ENCODE measurements at places on chromosomes 2 and 18.

DNA sequence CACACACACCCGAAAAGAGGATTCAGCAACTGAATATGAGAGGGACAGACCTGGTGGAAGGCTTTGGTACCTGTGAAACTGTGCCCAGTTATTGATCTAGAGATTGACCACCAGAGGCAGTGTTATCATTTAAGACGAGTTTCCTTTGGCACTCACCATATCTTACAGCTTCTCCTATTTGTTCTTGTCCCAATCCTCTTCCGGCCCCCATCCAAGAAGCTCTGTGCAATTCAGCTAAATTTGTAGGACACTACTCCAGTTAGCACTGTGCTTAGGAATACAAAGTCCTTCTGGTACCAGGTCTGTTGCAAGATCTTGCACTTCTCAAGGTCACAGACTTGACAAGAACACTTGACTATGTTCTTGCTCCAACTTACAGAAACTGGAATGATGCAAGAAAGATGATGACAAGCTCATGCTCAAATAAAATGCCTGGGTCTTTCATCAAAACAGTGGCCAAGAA is 177.7 kb downstream of the TMEM247 start:
- no peak for DNase-seq

GRCh38 chr2:241136191-241136590 is 13.1 kb downstream of the PASK start:
- no peak for DNase-seq

- DNase-seq: no peak
Observed at GRCh38 chr18:57035590-57035989, 111.3 kb upstream of the BOD1L2 start.

- no peak for DNase-seq
Observed at GRCh38 chr2:182763311-182763912, 47.4 kb downstream of the DNAJC10 start.

GRCh38 chr2:229714736-229715541 is 584 bp upstream of the DNER start:
- peak; percentile 26 for DNase-seq

DNA sequence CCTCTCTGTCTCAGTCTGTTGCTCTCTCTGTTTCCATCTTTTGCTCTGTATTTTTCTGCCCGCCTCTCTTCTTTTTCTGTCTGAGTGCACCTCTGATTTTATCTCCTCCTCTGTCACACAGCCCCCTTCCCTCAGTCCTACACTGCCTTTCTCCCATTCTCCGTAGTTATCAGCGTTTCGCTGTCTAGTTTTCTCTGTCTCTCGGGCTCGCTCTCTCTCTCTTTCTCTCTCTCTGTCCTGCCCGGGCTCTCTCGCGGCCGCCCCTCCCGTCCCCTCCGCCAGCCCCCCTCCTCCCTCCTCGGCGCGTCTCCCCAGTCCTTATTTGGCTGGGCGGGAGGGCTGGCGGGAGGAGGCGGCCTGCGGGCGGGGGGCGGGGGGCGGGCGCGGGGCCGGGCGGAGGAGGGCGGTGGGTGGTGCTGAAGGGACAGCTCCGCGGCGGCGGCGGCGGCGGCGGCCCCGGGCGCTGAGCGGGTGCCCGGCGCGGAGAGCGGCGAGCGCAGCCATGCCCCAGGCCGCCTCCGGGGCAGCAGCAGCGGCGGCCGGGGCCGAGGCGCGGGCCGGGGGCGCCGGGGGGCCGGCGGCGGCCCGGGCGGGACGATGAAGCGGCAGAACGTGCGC is at the start of gene KCNK3:
Gene KCNK3 (plus strand): TSS at position 444 of the 618 bp plus-strand sequence. CDS start 154 bp downstream, at position 598.
- peak; percentile 27 for DNase-seq

DNA sequence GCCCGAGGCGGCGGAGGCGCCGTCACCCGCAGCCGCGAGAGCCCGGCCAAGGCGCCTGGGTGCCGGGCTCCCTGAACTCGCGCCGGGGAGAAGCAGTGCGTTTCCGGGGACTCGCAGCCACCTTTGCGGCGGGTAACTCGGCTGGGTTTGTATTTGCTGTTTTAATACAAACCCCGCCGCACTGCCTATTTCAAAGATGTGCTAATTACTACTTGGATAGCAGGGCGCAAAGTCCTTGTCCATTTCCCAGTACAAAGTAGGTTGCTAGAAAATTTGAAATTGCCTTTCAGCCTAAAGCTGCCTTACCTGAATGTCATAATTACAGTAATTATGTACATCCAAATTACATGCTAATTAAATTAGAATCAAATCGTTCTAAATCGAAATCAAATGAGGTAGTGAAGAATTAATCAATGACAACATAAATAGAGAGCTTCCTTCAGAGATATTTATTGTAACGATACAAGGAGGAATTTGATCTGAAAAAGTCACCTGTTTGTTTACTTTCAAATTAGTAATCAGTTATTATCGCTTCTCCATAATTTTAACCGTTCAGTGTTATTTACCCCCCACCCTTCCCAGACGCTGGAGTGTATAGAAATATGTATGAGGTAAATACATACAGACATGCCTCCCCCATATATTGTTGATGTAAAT is 8.1 kb downstream of the SP9 start:
- no peak for DNase-seq

DNA sequence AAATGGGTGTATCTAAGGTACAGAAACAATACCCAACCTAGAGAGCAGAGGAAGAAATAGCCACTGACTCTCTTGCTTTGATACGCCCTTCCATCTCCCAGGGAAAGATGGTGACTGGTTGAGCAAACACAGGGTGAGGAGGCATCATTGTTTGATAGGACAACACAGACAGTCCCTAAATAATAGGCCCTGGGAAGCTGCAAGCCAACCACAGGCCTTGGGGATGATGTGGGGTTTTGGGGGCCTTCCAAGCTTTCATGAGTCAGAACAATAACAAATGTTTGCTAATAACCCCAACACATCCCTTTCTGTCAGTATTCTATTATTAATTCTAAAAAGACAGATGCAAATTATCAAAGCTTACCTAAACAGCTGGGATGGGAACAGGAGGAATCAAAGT is 9.8 kb downstream of the LGALSL start:
- DNase-seq: no peak

GRCh38 chr18:66495844-66496243 is 108.0 kb downstream of the CDH19 start:
- DNase-seq: no peak

DNA sequence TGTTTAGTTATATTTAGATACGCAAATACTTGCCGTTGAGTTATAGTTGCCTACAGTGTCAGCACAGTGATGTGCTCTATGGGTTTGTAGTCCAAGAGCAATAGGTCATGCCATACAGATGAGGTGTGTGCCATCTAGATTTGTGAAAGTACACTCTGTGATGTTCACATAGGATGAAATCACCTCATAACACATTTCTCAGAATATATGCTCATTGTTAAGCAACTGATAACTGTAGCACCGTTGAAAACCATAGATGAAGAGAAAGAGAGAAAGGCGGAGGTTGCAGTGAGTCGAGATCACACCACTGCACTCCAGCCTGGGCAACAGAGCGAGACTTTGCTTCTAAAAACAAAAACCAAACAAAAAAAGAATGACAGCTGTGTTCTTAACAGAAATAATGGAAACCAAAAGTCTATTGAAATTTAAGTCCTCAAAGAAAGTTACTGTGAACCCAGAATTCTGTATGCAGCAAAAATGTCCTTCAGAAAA is 9.5 kb downstream of the DGKD start:
- DNase-seq: no peak

DNA sequence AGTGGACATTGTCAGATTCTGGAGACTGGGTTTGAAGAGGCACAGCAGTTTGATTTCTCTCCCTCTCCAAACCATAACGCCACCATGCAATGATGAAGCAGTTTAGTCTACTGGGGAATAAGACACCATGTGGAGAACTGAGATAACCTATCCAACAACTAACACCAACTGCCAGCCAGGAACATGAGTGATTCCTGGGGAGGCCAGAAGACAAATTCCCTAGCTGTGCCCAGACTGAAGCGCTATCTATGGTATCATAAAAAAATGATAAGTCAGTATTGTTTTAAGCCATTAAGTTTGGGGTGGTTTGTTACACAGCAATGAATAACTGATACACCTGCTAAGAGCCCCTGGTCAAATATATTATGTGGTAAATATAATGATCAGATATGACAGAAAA is 129.3 kb downstream of the EXOC6B start:
- no peak for DNase-seq

DNA sequence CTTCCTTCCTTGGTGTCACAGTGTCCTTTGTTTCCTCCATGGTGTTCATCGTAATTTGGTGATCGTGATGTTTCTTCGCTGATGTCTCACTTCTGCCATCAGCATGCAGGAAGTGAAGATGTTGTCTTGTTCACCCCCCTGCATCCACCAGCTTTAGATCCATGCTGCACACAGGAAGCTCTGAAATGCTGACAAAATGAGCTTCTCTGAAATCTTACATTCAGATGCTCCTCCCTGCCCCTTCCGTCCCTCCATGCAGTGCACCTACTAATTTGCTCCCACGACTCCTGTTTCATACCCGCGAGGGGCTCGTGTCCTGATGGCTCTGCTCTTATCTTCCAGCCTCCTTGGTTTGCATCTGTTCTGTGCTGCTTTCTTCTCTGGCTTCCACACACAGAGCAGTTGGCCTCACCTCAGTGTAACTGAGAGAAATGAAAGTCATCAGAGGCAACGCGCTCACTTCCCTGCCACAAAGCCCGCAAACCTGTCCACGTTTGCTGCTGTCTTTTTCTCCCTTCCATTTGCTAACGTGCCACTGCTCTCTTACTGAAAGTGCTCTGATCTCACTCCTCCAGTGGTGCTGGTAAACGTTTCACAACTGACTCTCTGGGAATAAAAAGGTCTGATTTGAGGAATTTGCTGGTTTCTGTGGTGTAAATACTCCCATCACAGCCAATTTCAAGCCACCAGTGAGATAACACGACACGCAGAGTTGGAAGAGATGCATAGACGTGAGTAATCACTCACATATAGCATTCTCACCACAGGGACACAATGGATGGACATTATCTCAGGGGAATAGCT is 41.0 kb upstream of the MGAT4A start:
- DNase-seq: peak; percentile 59

GRCh38 chr18:21830532-21830931 is 89.9 kb downstream of the MIB1 start:
- no peak for DNase-seq

GRCh38 chr2:218517434-218518206 is 50.5 kb downstream of the USP37 start:
- no peak for DNase-seq

GRCh38 chr2:75709297-75709696 is 1.4 kb downstream of the GCFC2 start:
- DNase-seq: no peak

- DNase-seq: no peak
Observed at GRCh38 chr2:156619021-156619539, 182.9 kb downstream of the GPD2 start.

Data from T-helper 2 cell treated with Interferon-gamma antibody and Interleukin-4, amounts not matched to agents 5 μg/mL and 100 μg/mL, for 36 hours (primary cell).